ENCODE measurements at places on chromosomes 16 and 17. TPM values are rescaled to one million over a fixed set of nuclear protein-coding genes. Genes with fewer than 3 reads are reported as not detected.

ICAM2 gene
- 2.0 TPM for total RNA-seq

SLFN12 gene
- total RNA-seq: 21.3 TPM

GDPD3 gene
- 0.24 TPM for total RNA-seq

POLG2 gene
- total RNA-seq: 10.5 TPM

KREMEN2 gene
- total RNA-seq: 17.8 TPM

IGF2BP1 gene
- 6.7 TPM for total RNA-seq

HOXB6 gene
- total RNA-seq: 22.9 TPM

GAA gene
- 120 TPM for total RNA-seq

DCTN5 gene
- 54.9 TPM for total RNA-seq

ZACN gene
- not detected for total RNA-seq

RNF135 gene
- 7.8 TPM for total RNA-seq

DNA sequence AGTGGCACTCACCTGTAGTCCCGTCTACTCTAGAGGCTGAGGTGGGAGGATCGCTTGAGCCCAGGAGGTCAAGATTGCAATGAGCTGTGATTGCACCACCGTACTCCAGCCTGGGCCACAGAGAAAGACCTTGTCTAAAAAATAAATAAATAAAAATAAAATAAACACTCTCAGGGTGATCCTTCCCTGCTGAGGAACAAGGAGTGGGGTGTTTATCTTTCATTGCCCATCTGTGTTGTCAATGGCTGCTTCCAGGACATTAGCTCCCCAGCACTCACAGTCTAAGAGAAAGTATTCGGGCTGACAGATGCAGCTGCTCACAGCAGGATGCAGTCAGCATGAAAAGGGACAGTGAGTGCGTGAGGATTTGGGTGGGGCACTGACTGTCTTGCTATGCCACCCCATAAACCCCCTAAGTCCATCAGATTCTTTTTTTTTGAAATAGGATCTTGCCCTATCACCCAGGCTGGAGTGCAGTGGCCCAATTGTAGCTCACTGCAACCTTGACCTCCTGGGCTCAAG is 31.3 kb upstream of the RBBP6 start:
- peak; percentile 23 for DNase-seq

- DNase-seq: no peak
Observed at GRCh38 chr17:56158915-56159825, 5.9 kb downstream of the ANKFN1 start.

DNA sequence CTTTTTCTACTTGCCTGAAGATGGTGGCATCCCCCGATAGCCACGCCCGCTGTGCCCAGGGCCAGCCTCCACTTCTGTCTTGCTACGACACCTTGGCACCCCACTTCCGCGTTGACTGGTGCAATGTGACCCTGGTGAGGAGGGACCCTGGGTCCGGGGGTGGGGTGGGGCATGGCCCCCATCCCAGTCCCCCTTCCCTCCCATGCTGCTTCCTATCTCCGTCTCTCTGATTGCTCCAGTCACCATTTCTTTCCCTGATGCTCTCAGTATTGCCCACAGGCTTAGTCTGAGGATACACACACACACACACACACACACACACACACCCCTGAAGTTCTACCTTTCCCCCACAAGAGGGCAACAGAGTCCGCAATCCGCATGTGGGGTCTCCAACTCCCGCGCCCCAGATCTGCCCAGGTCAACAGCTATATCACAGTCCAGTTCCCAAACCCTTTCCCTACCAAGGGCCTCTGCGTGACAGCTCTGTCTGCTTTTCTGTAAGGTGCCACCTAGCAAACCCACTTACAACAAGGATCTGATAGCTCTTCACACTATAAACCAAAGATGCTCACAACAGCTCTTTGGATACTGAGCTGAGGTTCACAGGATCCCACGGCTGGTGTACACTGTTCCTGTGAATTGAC is 3.4 kb downstream of the SGCA start:
- peak; percentile 64 for DNase-seq

DNA sequence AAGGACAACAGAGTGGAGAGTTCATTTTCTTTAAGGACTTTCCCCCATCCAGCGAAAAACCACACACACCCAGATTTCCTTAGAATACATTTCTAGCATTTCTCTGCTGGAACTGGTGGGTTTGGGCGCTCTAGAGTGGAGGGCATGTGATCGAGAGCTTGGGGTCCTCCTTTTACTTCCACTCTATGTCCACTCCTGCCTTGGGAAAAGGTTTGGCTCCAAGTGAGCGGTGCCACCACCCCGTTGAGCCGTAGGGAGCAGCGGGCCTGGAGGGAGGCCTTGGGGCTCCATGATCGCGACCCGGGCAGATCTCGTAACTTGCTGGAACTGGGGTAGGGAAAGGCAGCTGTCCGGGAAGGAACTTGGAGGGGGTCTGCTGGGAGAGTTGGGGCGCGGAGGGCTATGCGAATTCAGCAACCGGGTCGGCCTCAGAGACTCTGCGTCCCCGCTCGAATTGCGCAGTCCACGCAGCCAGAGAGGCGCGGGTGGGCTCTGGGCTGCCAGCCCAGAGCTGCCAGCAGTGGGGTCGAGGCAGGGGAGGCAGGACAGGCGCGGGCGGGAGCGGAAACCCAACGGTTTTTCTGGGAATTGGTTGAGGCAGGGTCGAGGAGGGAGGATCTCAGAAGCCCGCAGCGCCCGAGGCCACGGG is 2.3 kb downstream of the DLX4 start:
- no peak for DNase-seq

DNA sequence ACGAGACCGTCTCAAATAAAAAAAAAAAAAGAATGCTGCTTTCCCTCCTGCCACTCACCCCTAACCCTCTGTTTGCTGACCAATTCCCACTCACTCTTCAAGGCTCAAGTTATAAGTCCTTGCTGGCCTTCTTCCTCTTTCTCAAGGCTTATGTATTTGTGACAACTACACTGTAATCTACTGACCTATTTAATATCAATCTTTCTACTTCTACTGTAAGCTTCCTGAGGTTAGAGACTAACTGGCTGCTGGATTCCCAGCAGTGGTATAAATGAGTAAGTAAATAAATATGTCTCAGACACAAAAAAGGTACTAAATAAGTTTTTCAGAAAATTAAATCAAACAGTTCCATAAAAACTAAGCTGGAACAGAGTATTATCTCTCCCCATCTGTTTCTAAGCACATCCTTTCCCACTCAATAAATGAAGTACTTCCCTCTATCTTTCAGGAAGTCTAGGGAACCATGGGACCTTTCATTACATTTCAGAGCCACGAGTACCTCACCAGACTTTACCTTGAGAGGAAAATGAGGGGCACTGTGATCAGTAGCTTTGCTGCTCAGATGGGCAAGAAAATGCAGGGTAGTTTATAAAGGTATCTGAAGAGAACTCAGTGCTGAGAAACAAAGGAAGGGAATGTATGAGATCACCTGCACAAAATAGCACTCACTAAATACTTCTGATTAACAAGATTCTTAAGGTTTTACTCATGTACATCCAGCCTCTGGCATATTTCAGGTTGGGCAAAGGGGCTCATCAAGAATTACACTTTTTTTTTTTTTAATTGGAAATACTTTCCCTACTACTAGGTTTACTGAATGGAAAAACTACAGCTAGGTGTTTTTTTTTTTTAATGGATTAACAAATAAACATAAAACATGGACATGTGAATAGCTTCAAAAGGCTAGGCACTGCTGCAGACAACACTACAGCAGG is 10.8 kb downstream of the SSH2 start:
- DNase-seq: peak; percentile 34

- DNase-seq: no peak
Observed at GRCh38 chr17:42535155-42536047, 640 bp upstream of the NAGLU start.

DNA sequence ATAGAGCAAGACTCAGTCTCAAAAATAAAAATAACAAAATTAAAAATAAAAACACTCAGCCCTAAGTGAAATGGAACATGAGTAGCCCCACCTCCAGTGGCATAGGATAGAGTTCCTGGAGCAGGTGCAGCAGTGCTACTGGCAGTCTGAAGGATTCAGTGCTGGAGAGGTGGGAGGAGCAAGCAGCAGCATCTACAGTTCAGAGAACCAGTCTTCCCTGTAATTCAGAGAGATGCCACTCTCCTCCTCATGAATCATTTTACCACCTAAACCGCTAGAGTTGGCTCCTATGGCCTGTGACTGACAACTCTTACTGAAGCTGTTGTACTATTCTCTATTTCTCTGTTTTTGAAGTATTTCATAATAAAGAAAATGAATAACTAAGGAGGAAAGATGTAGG is 56.0 kb upstream of the SMURF2 start:
- peak; percentile 34 for DNase-seq

DNA sequence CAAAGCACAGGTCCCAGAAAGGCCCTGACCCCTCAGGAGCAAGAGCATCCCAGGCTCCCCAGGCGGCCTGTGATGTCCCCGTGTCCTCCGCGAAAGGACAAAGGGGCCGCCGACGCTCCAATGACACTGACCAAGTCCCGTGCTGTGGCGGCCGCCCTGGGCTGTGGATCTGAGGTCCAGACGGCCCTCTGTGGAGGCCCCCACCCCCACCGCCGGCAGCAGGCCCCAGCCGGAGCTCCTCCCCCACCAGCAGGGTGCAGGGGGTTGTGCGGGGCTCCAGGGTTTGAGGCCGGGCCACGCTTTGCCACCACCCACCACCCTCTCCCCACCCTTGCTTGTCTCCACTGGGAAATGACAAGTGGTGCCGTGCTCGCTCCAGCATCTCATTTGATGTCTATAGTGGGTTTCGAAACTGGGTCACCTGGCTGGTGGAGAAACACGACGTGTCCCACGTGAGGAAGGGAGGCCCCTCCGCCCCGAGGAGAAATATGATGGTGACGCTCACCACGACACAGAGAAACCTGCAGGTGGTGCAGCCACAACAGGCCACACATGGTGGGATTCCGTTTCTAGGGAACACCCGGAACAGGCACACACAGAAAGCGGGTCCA is 31.2 kb upstream of the ZNF469 start:
- DNase-seq: no peak

GRCh38 chr17:75703591-75703990 is 17.7 kb upstream of the ITGB4 start:
- DNase-seq: no peak

GRCh38 chr17:16880843-16881230 is 91.1 kb downstream of the TNFRSF13B start:
- DNase-seq: no peak

DNA sequence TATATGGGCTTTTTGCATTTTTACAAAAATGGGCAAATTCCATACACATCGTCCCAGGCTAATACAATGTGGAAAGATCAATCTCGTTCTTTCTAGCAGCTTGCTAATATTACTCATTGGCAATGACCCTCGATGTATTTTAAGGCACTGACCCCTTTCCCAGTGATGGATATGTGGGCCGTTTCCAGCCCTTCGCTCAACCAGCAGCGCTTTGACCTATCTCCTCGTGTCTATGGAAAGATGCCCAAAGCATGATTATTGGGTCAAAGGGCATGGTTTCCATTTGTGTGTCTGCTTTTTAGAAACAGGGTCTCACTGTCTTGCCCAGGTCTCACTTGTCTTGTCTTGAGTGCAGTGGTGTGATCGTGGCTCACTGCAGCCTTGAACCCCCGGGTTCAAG is 273.8 kb downstream of the MRTFB start:
- no peak for DNase-seq

DNA sequence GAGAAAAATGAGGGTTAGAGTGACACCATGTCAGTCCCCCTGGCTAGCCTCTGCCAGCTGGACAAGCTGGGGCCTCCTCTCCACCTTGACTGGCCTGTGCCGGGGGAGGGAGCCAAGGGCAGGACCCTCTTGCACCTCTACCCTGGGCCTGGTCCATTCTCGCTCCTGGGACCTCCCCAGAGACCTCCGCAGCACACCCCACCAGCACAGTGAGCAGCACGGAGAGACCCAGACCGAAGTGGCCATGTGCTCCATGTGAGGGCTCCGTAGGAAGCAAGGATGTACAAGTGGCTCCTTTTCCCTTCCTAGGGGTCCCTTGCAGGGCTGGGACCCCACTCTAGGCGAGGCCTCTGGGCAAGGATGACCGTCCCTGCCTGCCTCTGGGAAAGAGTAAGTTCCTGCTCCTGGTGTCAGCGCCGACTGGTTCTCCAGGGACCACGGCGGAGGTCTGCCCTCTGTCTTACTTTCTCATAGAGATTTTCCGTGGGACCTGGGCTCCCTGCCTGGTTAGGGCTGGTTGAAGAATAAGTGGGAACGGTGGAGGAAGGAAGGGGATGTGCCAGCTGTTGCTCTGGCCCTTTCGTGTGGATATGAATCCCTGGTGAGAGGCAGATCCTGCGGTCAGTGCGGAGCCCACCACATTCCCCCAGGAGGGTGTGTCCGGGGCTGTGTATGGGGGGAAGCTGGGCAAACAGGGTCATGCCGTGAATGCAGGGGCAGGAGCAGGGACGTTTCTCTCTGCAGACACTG is 124.2 kb downstream of the METRNL start:
- DNase-seq: peak; percentile 90

DNA sequence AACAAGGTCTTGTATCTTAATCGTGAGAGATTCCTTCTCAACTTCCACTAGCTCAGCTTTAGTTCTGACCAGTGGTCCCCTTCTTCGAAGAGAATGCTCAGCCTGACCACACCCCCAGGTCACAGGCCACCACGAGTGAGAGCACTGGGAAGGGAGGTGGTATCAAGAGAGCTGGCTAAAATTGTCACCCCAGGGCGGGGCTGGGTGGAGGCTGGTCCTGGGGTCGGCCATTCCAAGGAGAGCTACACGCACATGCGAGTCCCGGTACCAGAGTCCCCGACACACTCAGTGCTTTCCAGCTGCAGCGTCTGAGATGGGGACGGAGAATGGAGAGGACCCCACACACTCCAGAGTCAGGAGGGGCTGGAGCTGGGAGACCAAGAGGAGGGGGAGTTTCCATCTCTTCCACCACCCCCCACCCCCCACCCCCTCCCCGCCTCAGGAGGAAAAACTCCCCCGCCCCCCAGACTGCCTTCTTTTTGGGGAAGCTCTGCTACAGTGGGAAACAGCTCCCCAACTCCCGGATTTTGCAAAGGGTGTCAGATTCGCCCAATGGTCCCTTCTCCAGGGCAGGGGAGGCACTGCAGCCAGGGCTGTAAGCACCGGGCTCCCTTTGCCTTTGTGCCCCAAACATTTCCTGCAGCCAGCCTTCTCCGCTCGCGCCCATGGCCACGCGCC is 1.6 kb downstream of the C1QL1 start:
- no peak for DNase-seq

DNA sequence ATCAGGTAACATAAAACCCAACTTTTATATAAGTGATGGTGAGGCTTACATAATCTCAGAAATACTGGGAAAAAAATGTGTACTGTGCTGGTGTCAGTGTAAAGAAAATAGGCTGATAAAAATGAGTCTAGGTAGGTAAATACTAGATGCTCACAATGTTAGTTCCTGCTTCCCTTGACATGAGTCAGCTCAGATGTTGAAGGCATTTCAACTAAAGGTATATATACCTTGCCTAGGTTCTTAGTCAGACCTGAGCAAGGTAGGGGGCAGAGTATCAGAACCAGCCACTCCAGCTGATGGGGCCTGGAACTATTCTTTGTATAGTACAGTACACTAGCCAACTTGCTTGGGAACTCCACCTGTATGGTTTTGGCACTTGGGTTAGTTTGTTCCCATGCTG is 51.0 kb upstream of the CA10 start:
- DNase-seq: no peak

GRCh38 chr16:12083631-12084030 is 107.1 kb downstream of the SNX29 start:
- DNase-seq: no peak

- DNase-seq: no peak
Observed at GRCh38 chr17:74460996-74461395, 5.4 kb upstream of the CD300A start.
